ENCODE measurements at places on chromosomes 6 and 20. TPM values are rescaled to one million over a fixed set of nuclear protein-coding genes. Genes with fewer than 3 reads are reported as not detected.

TM9SF4 gene
- polyA plus RNA-seq = 22.0 TPM

TRIM10 gene
- not detected for polyA plus RNA-seq

DNA sequence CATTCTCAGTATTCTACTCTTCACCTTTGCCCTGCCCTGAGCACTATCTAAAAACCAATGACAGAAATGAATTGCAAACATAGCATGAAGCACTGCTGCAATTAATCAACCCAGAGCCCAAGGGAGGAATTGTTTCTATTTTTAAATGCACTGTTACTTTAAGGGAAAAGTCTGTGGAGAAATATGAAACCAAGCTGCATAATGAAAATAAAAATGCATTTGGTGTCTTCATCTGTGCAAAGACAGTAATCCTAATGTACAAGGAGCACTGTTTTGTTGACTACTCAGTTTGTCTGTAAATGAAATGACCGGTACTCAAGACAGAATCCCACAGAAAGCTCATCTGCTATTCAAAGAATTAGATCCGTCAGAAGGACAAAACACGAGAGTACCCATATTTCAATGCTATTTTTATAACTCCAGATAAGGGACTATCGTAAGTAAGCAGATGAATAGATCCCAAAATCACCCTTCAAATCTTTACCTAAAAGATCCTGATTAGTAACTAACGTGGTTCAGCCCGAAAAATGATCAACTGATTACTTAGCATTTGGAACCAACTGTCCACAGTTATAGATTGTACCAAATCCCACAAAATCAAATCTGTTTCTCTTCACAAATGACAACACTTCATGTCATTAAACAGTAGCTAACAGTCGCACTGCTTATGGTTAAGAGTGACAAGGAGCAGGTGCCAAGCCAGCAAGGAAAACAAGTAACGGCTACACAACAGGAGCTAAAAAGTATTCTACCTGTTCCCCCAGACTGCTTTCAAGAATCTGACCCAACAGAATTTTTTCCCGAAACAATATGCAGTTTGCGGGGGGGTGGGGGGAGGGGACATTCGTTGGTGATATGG, 2.4 kb downstream of the KIF13A start:
- no peaks in the 10 kb centered on the region for H3K36me3 ChIP-seq
- H3K27ac ChIP-seq = no peak overlapping the region
- peaks cover 3% of the 10 kb centered on the region for H3K27me3 ChIP-seq
- DNase-seq = no peak
- peaks cover 50% of the 10 kb centered on the region for H3K4me1 ChIP-seq

GRCh38 chr6:141878686-141879085, 254.0 kb upstream of the GJE1 start:
- H3K4me1 ChIP-seq = no peaks in the 10 kb centered on the region
- no peak overlapping the region for H3K4me3 ChIP-seq
- H3K36me3 ChIP-seq = no peaks in the 10 kb centered on the region
- H3K27me3 ChIP-seq = no peaks in the 10 kb centered on the region
- H3K27ac ChIP-seq = no peak overlapping the region

GRCh38 chr6:156953127-156953478, 175.9 kb downstream of the ARID1B start:
- no peak overlapping the region for H3K27ac ChIP-seq
- H3K27me3 ChIP-seq = no peaks in the 10 kb centered on the region
- DNase-seq = no peak
- peaks cover 71% of the 10 kb centered on the region for H3K4me1 ChIP-seq

DNA sequence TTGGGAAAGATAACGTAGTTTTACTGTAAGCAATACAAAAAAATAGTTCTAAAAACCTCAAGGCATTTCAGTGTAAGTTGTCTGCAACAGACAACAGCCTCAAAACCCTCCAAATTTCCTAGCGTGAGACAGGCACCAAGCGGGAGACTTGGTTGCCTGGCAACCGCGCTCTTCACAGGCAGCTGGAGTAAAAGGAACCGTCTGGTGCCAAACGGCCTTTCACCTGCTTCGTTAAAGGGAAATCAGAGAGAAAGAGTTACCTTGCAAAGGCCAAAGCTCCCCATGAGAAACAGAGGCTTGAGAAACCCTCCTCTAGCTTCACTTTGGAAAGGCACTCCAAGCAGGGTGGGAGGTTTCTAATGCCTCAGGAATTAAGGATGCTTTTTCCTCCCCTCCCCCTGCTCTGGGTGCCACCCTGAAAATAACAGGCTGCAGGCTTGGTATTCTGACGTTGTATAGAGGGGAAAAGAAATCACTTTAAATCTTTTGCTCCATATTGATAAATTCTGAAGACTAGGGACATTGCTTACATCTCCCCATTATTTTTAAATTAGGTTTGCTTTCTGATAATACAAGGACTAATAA, 129.7 kb upstream of the UFL1 start:
- H3K27ac ChIP-seq = no peak overlapping the region
- no peaks in the 10 kb centered on the region for H3K36me3 ChIP-seq
- H3K27me3 ChIP-seq = no peaks in the 10 kb centered on the region
- no peak overlapping the region for H3K4me3 ChIP-seq
- no peak for DNase-seq
- no peaks in the 10 kb centered on the region for H3K4me1 ChIP-seq

All from immature natural killer cell (primary cell).